ENCODE measurements at places on chromosomes 6 and 20. TPM values are rescaled to one million over a fixed set of nuclear protein-coding genes. Genes with fewer than 3 reads are reported as not detected.
A peak's percentile ranks its signal among the peaks of the same experiment; 100 is the strongest.

The C20orf141 gene
- not detected for total RNA-seq

The PAK5 gene
- total RNA-seq = not detected

GRCh38 chr6:52815167-52816092 lies 11.8 kb upstream of the GSTA1 start:
- no peaks in the 10 kb centered on the region for H3K27me3 ChIP-seq
- H3K27ac ChIP-seq = no peak overlapping the region
- peak; percentile 67 for DNase-seq
- no peaks in the 10 kb centered on the region for H3K4me1 ChIP-seq
- H3K36me3 ChIP-seq = no peaks in the 10 kb centered on the region

DNA sequence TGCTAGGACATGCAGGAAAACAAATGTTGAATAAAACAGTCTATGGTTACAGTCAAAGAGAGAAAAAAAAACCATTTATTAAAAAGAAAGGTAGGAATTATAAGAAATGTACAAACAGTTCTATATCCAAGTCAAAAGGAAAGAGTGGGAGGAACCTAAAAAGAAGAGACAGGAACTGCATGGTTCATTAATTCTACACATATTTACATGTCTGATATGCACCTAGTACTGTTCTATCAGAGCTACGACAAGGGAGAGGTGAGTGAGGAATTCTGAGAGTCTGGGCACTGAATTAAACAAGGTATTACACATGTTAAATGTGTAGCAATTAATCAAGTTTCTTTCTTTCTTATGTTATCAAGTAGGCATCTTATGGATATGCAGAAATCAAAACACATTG lies 41.9 kb downstream of the SYCP2 start:
- H3K4me1 ChIP-seq = no peaks in the 10 kb centered on the region
- H3K27ac ChIP-seq = no peak overlapping the region
- no peak for DNase-seq
- H3K27me3 ChIP-seq = no peaks in the 10 kb centered on the region
- H3K36me3 ChIP-seq = no peaks in the 10 kb centered on the region

- no peaks in the 10 kb centered on the region for H3K27me3 ChIP-seq
- H3K4me1 ChIP-seq = no peaks in the 10 kb centered on the region
- H3K4me3 ChIP-seq = no peak overlapping the region
- no peak overlapping the region for H3K27ac ChIP-seq
Measured at GRCh38 chr20:9498322-9498721, 16.1 kb upstream of the LAMP5 start.

DNA sequence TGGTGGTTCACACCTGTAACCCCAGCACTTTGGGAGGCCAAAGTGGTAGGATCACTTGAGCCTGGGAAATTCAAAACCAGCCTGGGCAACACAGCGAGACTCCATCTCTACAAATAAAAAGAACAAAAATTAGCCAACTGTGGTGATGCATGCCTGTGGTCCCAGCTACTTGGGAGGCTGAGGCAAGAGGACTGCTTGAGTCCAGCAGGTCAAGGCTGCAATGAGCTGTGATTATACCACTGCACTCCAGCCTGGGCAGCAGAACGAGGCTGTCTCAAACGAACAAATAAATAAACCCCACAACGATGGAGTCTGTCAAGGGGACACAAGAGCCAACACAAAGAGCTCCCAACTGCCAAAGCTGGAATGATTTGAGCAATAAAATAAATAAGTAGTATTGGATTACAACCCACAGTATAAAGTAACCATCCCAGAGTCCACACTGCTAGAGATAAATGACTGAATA lies 13.5 kb downstream of the ZMYND8 start:
- H3K4me3 ChIP-seq = no peak overlapping the region
- no peaks in the 10 kb centered on the region for H3K36me3 ChIP-seq

DNA sequence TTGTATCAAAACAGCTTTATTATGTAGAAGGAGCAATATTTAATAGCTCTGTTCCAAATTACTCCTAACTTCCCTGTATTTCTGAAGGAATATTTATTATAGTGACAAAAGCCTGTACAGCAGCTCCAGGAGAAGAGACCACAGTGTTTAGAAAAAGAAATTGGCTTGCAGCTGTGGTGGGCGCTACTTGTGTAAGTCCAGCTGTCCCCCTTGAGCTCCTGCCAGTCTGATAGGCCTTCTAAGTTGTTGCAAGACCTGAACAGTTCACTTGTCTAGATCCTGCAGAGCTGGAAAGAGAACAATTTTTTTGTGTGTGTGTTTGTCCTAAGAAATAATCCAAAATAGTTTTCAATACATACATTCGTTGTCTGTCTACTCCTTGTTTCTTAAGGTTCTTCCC lies 86.6 kb downstream of the JARID2 start:
- no peak overlapping the region for H3K27ac ChIP-seq
- H3K36me3 ChIP-seq = no peaks in the 10 kb centered on the region
- H3K4me3 ChIP-seq = no peak overlapping the region
- no peak for DNase-seq

DNA sequence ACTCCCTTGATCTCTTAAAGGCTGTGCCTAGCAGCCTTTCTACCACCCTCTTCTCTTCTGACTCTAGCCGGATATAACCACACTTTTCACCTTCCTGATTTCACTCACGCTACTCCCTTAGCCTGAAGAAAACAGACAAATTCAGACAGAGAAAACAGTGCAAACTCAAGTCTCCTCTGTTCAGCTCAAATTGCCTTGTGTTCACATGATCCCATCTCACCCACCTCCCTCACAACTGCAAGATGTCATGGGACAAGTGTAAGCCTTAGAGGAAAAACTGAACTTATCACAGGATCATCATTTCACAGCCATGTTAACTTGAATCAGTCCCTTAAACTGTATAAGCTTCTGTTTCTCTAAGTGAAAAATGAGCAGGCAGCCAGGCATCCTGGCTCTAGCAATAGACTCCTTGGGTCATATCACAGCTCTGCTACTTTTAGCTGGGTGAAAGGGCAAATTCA lies 66.5 kb upstream of the TENT5A start:
- no peaks in the 10 kb centered on the region for H3K27me3 ChIP-seq
- H3K4me3 ChIP-seq = no peak overlapping the region
- no peaks in the 10 kb centered on the region for H3K4me1 ChIP-seq
- no peak overlapping the region for H3K27ac ChIP-seq
- no peak for DNase-seq

DNA sequence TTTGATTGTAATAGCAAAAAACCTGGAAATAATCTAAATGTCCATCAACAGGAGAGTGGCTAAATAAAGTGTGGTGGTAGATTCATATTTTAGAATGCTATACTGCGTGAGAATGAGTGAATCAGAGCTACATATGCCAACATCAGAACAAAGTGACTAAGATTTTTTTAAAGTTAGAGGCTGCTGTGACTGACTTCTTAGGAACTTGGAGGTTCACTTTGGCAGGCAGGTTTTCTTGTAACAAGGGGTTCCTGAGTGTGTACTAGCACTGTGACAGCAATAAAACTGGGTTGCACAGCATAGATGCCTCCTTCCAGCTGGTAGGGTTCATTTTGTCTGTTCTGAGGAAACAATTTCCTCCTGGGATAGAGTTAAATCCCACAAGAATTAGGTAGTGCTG lies 75.3 kb upstream of the ENPP5 start:
- no peaks in the 10 kb centered on the region for H3K27me3 ChIP-seq
- DNase-seq = no peak
- H3K4me3 ChIP-seq = no peak overlapping the region

GRCh38 chr6:11615214-11615602 lies 77.7 kb downstream of the TMEM170B start:
- H3K27ac ChIP-seq = no peak overlapping the region
- no peaks in the 10 kb centered on the region for H3K27me3 ChIP-seq
- no peak overlapping the region for H3K4me3 ChIP-seq
- no peaks in the 10 kb centered on the region for H3K4me1 ChIP-seq

DNA sequence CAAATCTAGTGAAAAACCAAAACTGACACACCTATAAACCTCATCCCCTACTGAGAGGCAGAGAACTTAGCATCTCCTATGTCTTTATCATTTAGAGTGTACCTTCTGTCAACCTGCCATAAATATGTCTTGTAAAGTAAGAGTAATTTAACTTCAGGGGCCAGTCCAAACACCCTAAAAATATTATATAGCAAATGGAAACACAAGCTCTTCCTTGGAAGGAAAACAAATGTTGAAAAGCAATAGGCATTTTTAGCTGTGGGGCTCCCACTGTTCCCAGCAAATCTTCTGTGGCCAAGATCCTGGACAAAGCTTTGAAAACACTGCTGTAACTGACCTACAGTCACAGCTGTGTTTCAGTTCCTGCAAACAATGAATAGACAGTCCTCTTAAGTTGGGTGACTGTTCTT lies 140.0 kb upstream of the RNF217 start:
- no peaks in the 10 kb centered on the region for H3K36me3 ChIP-seq
- H3K27me3 ChIP-seq = no peaks in the 10 kb centered on the region
- H3K4me1 ChIP-seq = no peaks in the 10 kb centered on the region
- no peak overlapping the region for H3K4me3 ChIP-seq
- H3K27ac ChIP-seq = no peak overlapping the region

GRCh38 chr6:136549300-136550044 lies 750 bp downstream of the MAP7 start:
- H3K4me3 ChIP-seq = peak overlapping the region; percentile 74
- H3K4me1 ChIP-seq = peaks cover 20% of the 10 kb centered on the region
- H3K27ac ChIP-seq = peak overlapping the region; percentile 65
- DNase-seq = peak; percentile 23
